ENCODE measurements at places on chromosomes 4 and X.

DNA sequence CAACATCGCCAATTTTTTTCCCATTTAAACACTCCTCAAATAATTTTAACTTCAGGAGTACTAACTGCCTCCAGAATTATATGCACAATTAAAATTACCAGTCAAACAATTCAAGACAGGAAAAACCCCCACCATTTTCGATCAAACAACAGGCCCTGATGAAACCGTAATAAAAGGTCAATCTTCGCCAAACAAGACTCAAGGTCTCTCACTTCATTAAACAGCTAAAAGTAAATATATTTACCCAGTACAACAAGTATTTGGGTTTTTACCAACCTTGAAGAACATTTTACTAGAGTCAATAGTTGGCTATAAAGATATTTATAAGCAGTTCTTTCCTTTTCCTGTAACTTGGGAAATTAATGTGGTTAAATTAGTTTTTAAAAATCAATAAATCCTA lies 28.3 kb downstream of the RFC1 start:
- no peak for DNase-seq

DNA sequence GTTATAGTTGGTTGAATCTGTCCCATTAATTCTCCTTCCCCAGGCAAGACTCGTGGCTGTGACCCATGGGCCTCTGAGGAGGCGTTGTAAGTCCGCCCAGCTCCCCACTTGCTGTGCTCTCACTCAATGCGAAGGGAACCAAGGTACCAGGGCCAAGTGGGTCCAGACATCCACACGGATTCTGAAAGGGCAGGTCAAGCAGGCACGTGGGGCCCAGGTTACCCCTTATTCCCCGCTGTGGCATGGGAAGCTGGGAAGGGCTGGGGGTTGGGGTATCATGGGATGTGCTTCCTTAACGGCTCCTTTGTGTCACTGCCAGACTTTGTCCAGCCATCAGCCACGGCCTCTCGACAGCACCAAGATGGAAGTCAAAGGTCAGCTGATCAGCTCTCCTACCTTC lies 3.1 kb downstream of the CCDC120 start:
- DNase-seq: no peak

DNA sequence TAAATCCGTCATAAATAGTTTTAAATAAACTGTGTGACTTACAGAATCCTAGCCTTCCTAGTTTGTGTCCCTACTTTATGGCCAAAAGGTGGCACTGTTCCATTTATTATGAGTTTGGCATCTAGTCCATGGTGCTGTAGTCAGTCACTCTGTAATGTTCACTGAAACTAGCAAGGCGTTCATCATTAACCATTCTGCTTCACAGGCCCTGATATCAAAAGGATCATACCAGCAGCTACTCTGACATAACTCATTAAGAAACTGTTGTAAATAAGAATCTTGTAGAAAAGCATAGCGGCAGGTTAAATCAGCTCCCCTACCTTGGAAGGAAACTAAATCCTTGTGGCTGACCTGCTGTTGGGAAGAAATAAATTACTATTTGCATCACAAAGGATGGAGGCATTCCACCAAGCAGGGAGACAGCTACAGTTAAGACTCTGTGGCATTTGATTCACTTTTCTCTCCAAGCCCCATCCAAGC lies 919.6 kb upstream of the DIAPH2 start:
- peak; percentile 17 for DNase-seq

DNA sequence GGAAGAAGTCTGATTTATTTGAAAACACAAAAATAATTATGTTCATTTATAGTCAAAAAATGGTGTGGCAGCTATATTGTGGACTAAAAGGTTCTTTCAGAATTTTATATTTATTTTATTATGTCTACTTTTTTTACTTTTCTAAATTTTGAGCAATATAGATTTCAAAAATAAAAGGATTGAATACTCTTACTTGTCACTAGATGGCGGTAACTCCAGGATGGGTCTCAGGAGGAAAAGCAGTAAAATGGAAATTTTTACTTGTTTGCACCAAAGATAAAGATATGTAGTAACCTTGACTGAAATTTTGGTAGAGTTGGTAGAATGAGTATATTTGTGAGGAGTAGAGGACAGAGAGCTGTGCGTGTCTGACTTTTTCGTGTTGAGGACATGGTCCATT lies 14.5 kb upstream of the DACH2 start:
- DNase-seq: no peak

GRCh38 chrX:23504895-23505294 lies 162.4 kb upstream of the PRDX4 start:
- no peak for DNase-seq

- DNase-seq: no peak
These were observed 304.6 kb downstream of the SPRY1 start for GRCh38 chr4:123701131-123701575.

GRCh38 chrX:110432091-110432905 lies 73.7 kb downstream of the RTL9 start:
- DNase-seq: no peak

All from GDM1 (cell line).